ENCODE measurements at places on chromosomes 6 and 20.

DNA sequence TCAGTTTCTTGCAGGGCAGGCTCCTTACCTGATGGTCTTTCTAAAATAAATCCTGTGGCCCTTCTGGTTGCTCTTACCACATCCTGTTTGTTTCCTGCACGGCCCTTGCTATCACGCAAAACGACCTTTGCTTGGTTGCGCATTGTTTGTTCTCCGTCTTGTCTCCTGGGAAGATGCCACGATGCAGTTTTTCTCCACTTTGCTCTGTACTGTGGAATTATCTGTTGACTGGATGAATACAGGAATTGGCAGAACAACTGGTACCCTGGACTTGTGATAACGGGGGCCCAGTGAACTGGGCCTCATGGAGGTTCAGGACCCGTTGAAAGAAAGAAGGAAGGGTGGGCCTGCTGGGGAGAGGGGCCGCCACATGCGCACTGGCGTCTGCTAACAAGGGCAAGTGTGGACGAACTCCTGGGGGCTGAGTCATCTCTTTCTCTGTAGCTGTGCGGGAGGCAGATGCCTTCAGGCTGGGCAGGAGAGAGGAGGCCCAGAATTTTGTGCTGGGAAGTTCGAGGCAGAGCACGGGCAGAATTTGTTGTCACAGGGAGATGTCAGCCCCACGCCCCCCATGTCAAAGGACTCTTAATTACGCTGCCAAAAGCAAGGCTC, 139.9 kb downstream of the BMP7 start:
- no peak for DNase-seq

GRCh38 chr6:49980898-49981297, 11.5 kb upstream of the DEFB113 start:
- no peak for DNase-seq

- DNase-seq: no peak
These were observed 51.2 kb upstream of the UBR2 start for GRCh38 chr6:42512579-42512978.

DNA sequence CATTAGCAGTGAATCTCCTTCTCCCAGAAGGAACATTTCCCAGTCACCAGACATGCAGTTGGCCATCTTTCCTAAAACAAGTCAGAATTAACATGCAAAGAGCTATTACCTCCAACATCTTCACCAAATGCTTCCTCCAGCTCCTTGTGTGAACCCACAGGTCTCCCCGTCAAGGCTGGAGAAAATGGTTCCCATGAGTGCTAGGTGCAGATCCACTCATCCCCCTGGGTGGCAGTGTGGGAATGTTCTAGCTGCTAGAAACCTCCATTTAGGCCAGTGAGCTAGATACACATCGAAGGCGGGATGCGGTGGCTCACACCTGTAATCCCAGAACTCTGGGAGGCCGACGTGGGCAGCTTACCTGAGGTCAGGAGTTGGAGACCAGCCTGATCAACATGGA, 603.9 kb upstream of the SLC35B3 start:
- no peak for DNase-seq

DNA sequence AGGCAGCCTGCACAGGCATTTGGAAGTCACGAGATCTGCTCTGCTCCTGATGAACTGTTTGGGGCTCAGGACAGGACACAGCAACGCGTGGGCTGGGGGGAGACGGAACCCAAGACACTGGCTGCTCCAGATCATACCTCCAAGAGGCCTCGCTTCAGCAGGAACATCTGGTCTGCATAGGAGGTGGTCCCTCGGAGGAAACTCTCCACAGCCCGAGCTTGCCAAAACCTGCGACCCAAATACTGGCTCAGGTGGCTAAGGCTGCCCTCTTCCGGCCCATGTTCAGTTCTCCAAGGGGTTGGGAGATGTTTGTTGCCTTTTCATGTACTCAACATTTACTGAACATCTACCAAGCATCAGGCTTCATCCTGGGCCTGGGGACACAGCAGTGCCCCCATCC, 51.7 kb downstream of the MYH7B start:
- DNase-seq: no peak

GRCh38 chr20:24620937-24621519, 151.6 kb downstream of the SYNDIG1 start:
- no peak for DNase-seq

GRCh38 chr20:12808006-12808567, 200.7 kb upstream of the SPTLC3 start:
- no peak for DNase-seq

DNA sequence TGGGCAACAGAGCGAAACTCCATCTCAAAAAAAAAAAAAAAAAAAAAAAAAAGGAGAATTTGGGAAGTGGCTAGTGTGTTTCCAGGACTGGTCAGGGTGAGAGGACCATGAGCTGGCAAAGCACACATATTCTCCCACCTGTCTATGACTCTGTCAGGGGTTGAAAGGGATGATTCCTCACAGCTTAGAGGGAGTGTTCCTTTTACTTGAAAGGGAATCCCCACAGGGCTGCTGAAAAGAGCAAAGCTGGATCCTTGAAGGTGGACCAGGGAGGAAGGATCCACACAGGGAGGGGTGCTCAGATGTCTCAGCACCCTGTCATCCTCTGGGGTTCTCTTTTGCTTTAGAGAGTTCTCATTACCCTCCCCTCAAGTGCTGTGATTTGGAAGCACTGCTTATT, 13.2 kb downstream of the MRAP2 start:
- DNase-seq: no peak

DNA sequence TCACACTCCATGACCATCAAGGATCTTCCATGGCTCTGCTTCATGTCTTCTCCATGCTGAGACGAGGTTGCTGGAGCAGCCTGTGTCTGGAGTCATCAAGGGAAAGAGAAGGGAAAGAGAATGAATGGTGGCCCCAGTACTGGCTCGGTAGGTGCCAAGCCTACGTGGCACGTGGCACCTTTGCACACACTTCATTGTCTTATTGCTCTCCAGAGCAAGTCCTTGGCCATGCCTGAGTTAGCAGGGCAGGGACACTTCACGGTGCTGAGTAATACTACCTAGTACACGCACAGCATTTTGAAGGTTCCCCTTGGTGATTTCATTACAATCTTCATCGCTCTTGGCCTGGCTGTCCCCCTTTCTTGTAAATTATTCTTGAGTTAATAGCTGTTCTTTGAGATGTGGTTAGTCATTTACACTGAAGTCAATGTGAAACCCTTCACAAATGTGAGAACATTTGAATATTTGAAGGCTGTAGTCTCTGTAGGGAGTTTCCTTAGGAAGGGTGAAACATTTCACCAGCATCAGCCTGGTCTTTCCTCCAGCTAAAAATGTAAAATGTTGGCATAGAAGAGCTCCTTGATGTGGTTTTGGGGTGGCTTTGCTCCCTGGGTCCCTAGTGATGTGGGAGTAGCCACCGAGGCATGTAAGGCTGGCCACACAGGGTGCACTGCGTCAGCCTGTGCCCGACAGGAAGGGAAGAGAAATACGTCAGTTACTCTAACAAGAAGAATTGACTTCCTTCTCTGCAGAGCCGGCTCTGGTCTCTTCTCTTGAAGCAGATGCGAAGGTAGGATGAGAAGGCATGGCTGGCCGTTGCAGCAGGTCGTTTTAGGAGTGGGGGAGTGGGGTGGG, at the start of gene SYTL3:
SYTL3 (plus strand) TSS at position 766 of the 855 bp plus-strand sequence. CDS start 13,215 bp downstream, outside the sequence.
- no peak for DNase-seq

GRCh38 chr6:108744244-108744972, 103.8 kb upstream of the ARMC2 start:
- no peak for DNase-seq

DNA sequence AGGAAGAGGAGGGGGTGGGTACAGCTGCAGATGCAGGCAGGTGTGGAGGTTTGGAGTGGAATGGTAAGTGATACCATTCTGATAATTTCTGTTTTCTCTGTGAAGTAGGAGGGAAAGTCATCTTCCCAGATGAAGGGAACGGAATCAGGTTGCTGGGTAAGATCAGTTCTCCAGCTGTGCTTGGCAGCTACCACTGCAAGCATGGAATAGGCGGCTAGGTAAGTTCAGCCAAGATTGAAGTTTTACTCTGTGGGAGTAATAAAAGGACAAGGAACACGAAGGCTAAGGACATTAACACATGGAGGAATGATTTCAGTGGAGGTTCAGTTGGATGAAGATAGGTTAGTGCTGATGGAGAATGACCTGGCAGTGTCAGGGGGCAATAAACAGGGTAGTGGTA, 128.3 kb downstream of the CARMIL1 start:
- DNase-seq: no peak

DNA sequence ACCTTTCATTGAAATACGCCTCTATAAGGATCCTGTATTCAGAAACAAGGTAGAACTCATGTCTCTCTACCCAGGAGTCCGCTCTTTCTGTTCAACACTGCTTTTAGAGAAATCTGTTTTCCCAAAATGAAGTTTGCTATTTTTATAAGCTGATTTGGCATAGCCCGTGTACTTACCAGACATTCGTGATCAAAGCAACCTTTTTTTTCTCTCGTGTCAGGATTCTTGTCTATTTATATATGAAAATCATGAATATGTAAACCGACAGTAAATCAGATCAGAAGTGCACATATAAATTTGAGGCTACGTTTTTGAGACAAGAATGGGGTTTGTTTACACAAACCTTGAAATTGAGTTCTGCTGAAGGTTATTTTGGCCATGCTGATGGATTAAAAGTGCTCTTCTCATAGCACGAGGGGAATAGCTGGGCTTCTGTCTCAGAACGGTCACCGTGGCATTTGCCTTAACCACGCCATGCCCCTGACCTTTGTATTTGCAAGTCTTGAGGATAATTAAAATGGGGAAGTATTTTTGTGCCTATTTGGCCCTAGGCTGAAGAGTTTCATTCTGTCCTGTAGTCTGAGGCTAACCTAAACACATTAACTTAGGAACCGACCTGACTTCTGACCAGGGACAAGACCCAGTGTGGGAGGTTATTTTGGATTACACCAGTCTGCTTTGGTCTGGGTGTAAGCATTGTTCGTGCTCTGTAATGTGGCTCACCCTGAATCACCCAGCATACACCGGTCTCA, 118.6 kb downstream of the MAP3K4 start:
- DNase-seq: no peak

GRCh38 chr6:14664112-14664601, 546.6 kb downstream of the CD83 start:
- DNase-seq: no peak

DNA sequence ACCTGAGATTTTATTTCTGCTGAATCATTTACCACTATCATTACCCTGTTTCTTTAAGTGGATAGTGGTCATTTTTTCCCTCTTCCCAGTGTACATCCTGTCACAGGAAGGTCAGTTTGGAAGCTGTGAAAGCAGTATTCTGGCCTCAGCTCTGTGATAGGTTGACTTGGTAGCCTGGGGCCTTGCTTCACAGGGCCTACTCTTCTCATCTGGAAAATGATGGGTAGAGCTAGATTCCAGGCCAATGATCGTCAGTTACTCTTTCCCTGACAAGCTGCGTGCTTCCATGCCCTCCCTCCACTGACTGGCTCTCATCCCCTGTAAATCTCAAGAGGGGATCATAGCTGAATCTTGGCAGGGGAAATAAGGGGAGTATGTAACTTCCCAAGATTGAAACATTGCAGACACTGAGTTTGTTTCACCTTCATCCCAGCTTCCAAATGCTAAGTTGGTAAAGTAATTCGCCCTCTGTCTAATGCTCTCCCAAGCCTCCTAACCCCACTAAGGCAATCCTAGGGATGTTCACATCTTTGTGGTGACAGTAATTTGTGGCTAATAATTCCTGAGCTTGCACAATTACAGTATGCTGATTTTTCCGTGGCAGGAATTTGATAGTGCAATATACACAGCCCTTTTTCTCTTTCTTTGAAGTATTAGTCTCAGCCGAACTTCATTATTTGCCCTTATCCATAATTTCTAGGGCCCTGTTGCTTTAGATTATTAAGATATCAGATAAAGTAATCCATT, 51.2 kb downstream of the VAPB start:
- DNase-seq: no peak

- no peak for DNase-seq
These were observed 3.5 kb upstream of the ACAT2 start for GRCh38 chr6:159758031-159759001.

GRCh38 chr6:13709689-13710551, 1.7 kb downstream of the RANBP9 start:
- DNase-seq: no peak

- DNase-seq: no peak
These were observed 627.5 kb downstream of the PKHD1 start for GRCh38 chr6:51459958-51460357.

DNA sequence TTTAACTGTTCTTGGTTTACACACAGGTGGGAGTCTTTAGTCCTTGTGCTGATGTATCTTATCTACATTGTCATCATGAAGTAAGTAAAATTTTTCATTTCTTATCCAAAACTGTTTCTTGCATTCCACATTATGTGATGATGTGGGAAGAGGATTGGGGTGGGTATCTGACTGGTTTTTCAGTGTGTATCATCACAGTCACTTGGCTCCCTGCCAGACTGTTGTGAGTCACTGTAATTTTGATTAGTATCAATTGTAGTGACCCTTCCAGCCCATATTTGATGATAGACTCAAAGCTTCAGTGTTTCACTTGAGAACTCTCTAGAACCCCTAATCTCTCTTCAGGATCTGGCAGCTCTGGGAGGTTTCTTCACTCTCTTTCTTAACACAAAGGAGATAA, 84.5 kb upstream of the RIN2 start:
- no peak for DNase-seq

GRCh38 chr6:145323646-145324045, 411.7 kb downstream of the EPM2A start:
- DNase-seq: no peak

DNA sequence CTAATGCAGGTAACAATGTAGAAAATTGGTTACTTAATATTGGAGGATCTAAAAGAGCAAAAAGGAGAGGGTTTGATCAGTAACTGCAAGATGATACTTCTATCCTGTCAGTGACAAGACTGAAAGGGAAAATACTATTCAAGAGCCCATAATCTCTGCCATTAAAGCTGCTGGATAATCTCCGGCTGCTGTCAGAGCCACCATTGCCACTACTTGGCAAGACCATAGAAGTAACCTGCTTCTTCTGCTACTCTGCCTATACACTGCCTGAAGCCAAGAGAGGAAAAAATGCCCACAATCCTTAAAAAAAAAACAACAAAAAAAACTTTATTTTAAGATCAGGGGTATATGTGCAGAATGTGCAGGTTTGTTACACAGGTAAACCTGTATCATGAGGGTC, 386.5 kb upstream of the ID4 start:
- DNase-seq: no peak

- no peak for DNase-seq
These were observed 180.2 kb downstream of the MAFB start for GRCh38 chr20:40508821-40509220.

GRCh38 chr20:22949331-22950109, 85.6 kb upstream of the SSTR4 start:
- DNase-seq: no peak

GRCh38 chr20:8782804-8783203, 286.1 kb upstream of the PLCB4 start:
- no peak for DNase-seq

GRCh38 chr6:2939315-2940009, 31.9 kb downstream of the SERPINB6 start:
- peak; percentile 9 for DNase-seq

- DNase-seq: no peak
These were observed 31.7 kb downstream of the APCDD1L start for GRCh38 chr20:58483470-58483869.

- no peak for DNase-seq
These were observed 20.6 kb downstream of the ADRM1 start for GRCh38 chr20:62323146-62323979.

Data from breast epithelium (tissue), 4 donors.